ENCODE measurements at places on chromosomes 4 and X. TPM values are rescaled to one million over a fixed set of nuclear protein-coding genes. Genes with fewer than 3 reads are reported as not detected.

GRCh38 chr4:111154934-111155333 is 532.1 kb upstream of the PITX2 start:
- DNase-seq, result no peak

- no peak for DNase-seq
These were observed 813.1 kb upstream of the HTR2C start for GRCh38 chrX:113770806-113771205.

DNA sequence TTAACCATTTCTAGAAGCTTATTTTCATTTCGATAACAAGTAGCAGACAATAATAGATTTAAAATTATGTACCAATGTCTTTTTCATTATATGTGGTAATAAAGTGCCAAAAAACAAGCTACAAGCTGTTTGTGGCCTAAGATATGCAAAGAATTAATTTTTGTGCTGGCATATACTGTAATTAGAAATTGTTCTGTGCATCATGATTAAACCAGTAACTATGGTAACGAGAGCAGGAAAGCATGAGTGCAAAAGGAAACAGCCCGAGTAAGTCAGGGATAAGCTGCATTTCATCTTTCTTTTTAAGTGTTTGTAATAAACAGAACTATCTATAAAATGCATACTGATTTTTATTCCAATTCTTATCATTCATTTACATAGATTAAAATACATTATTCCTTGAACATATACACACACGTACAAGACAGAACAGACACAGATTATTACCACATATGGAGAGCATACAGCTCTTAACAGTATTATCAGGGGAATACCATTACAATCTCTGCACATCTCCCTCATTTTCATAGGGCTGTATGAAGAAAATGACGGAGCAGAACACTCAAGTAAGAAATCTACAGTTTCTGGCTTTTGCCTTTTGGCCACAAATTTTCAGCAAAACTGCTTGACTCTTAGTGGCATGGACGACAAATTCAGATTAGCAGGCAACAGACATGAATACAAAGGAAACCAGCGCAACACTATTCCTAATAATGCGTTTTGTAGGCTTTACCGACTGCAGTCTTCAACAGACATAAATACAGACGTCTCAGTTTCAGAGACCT is 121.3 kb upstream of the WDR17 start:
- DNase-seq, result no peak

DNA sequence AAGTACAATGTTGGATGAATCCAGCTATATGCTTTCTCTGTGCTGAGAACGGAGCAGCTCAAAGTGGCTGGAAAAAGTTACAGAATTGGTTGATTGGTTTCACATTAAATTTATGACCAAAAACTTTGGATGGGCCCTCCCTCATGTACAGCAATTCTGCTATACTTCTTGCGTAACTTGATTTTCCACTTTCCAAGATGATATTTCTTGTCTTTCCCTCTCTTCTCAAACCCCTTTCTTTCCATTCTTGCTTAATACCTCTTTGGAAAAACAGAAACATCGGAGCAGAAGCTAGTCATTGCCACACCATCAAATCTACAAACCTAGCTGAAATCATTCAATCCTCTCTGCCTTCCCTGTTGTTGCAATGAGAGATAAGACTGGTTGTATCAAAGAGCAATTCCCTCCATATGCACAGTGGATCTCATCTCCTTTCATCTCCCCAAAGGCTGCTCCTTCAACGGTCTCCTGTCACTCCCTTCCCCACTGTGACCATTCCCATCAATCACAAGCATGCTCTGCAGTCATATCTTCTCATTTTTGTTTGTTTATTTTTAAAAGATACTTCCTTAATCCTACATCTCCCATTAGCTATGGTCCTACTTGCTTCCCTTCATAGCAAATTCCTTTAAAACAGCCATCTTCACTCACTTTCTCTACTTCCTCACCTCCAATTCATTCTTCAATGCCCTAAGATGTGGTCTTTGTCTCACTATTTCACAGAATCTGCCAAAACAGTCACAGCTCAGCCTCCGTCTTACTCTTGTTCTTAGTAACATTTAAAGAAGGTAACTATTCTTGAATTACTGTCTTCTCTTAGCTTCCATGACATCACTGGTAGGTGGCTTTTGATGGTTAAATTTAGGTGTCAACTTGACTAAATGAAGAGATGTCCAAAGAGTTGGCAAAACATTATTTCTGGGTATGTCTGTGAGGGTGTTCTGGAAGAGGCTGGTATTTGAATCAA is 145.5 kb downstream of the FAM13A start:
- DNase-seq, result no peak

Gene ETDA
- total RNA-seq, result not detected

DNA sequence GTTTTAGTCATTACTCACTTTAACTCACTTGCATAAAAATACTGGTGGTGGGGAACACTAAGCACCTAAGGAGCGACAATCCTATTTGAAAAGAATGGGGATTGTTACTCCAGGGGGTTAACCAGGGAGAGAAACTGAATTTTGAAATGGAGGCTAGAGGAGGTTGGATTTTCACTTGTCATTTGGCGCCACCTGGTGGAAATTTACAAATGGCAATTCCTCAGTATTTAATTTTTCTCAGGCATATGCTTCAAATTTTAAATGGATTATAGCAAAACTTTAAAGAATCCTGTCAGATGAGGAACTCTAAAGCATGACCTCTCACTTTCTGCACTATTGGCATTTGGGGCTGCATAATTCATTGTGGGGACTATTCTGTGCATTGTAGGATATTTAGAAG is 2.7 kb upstream of the GEMIN8 start:
- DNase-seq, result peak; percentile 15

GRCh38 chr4:165864271-165864670 is 8.8 kb upstream of the TLL1 start:
- no peak for DNase-seq

Gene SLC10A4
- total RNA-seq, result 2.1 TPM

Gene DCAF8L2
- total RNA-seq, result not detected

GRCh38 chr4:73172161-73172560 is 86.4 kb downstream of the ANKRD17 start:
- no peak for DNase-seq

Gene C4orf51
- total RNA-seq, result 15.4 TPM

DNA sequence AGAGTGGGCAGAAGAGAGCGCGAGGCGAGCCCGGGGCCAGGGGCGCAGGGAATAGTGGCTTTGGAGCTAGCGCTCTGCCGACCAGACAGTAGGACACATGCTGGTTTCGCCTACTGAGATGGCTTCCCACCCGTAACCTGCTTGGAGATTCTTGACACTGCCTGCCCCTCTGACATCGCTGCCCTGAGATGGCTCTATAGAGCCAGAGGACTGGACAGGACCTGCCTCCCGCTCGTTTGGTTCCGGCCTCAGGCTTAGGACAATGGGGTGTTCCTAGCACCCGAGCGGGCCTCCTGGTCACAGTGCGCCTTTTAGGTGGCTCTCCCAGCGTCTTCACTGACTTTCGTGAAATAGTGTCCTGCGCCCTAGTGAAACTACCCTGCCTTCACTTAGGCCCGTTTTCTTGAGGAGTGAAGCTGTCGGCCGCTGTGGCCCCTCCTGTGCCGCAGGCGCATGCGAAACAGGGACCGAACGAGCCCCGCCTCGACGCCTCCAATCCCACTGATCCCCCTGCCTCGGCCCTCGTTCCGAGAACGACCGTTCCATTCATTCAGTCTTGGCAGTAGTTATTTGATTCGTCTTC is 608 bp downstream of the TAF1 start:
- DNase-seq, result peak; percentile 10

DNA sequence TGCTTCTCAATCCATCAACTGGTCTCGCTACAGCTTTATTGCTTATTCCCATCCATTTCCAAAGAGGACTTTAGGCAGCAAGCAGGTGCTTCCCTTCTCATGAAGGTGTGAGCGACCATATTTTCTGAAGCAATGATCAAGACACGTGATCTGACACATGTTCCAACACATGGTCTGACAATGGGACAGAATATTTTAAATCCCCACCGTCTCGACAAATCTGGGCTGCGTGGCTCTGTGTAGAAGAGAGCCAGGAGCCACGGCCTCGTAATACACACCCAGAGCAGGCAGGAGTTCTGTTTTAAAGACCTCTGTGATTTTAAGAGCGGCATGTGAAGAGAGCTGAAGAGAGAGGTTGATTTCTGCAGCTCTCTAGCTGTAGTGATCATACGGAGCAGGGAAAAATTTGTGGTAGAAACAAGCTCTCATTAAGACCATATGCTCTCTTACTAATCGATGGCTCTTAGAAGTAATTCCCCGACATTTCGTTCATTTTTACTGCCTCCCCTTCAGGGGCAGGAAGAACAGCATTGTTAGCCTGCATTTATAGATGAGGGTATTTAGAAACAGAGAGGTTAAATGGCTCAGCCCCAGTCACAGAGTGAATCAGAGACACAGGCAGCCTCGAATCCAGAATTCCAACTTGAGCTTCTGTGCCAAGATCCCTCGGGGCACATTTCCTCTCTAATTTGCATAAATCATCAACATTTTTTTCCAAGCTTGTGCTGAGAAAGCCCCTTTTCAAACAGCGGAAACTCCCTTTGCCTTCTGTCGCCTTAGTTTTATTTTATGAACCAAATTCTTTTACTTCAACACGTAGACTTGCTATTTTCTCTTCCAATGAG is 91.0 kb upstream of the BCOR start:
- DNase-seq, result no peak

GRCh38 chr4:158999166-158999682 is 103.7 kb upstream of the RAPGEF2 start:
- DNase-seq, result no peak

- no peak for DNase-seq
These were observed 209.3 kb downstream of the CHIC2 start for GRCh38 chr4:53854991-53855568.

Gene PAGE2B
- total RNA-seq, result 0.92 TPM

GRCh38 chrX:64313624-64314023 is 81.6 kb downstream of the MTMR8 start:
- no peak for DNase-seq

Gene SSX3
- not detected for total RNA-seq

DNA sequence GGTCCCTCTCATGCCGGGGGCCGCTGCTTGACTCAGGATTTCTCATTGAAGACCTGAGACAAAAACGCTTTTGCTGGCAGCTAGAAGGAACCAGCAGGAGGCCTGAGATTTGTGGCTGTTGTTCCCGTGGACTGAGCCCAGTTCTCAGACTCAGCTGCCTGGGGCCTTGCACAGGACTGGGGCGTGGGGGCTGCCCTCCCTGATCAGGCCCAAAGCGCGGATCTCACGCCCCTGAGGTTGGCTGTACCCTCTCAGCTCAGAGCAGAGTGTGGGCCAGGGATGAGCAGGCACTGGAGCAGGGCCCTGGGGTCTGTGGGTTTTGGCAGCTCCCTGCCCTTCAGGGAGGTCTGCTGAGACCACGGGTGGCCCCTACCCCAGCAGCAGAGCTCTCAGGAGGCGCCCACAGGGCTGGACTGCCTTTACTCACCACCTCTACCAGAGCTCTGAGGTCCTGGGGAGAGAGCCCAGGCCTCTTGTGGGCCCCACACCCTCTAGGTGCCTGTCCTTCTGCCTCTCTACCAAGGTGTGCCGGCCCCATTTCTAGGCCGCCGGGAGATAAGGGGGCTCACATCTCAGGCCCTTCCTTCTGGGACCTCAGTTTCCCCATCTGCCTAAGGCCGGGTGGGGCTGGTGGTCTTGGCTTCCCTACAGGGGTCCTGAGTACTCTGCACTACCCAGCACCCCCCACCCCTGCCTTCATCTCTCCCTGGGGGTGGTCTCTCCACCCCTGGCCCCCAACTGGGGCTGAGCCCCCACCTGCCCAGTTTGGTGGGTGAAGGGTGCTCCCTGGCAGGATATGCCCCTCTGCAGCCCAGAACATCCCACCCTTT is 5.6 kb downstream of the MSANTD1 start:
- DNase-seq, result peak; percentile 7

GRCh38 chr4:140061194-140061593 is 92.8 kb downstream of the MAML3 start:
- DNase-seq, result no peak

Measured in WTC11 (cell line).